ENCODE measurements at places on chromosomes 4 and X. TPM values are rescaled to one million over a fixed set of nuclear protein-coding genes. Genes with fewer than 3 reads are reported as not detected.

Gene PPEF1
- 11.6 TPM for total RNA-seq

Gene TSPAN5
- 57.2 TPM for total RNA-seq

Gene UGT2A1
- total RNA-seq = not detected

Gene PCDH7
- total RNA-seq = 2.8 TPM

Gene SPARCL1
- 138 TPM for total RNA-seq

Gene IL2RG
- total RNA-seq = 7.7 TPM

Gene USP17L27
- not detected for total RNA-seq

Gene PDCL2
- total RNA-seq = 28.6 TPM

Gene LRIT3
- 0.37 TPM for total RNA-seq

DNA sequence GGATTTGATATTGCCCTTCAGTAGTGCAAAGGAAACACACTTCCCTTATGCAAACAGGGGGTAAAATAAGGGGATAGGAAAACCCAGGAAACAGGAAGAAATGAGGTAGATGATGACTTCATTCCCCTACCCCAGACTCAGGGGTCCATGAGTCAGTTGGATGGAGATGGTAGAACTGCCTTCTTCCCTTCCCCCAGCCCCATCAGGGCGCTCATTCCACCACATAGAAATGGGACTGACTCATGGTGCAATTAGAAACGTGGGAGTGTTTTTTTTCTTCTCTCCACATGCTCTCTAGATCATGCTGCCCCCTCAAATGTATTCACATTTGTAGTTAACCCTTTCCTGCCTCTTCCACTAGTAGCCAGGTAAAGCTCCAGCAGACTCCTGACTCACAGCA is 23.1 kb upstream of the ARMCX2 start:
- no peaks in the 10 kb centered on the region for H3K27me3 ChIP-seq
- H3K4me1 ChIP-seq = no peaks in the 10 kb centered on the region
- H3K27ac ChIP-seq = no peak overlapping the region
- H3K4me3 ChIP-seq = no peak overlapping the region

GRCh38 chr4:73676861-73677323 is 56.7 kb upstream of the RASSF6 start:
- DNase-seq = peak; percentile 23
- H3K4me1 ChIP-seq = no peaks in the 10 kb centered on the region
- H3K4me3 ChIP-seq = no peak overlapping the region
- H3K27ac ChIP-seq = no peak overlapping the region

GRCh38 chr4:152138451-152138850 is 377.6 kb upstream of the GATB start:
- no peaks in the 10 kb centered on the region for H3K27me3 ChIP-seq
- H3K4me3 ChIP-seq = no peak overlapping the region
- no peaks in the 10 kb centered on the region for H3K36me3 ChIP-seq

- H3K36me3 ChIP-seq = no peaks in the 10 kb centered on the region
- no peaks in the 10 kb centered on the region for H3K4me1 ChIP-seq
- no peak overlapping the region for H3K4me3 ChIP-seq
- no peak overlapping the region for H3K27ac ChIP-seq
These were observed 87.8 kb downstream of the GATB start for GRCh38 chr4:151672996-151673395.

GRCh38 chrX:72346302-72346949 is 40.7 kb upstream of the CITED1 start:
- no peaks in the 10 kb centered on the region for H3K36me3 ChIP-seq
- no peak for DNase-seq
- no peak overlapping the region for H3K4me3 ChIP-seq
- H3K4me1 ChIP-seq = peaks cover 5% of the 10 kb centered on the region

- H3K4me1 ChIP-seq = peaks cover 9% of the 10 kb centered on the region
- no peak overlapping the region for H3K4me3 ChIP-seq
- no peaks in the 10 kb centered on the region for H3K27me3 ChIP-seq
- no peak for DNase-seq
- no peak overlapping the region for H3K27ac ChIP-seq
- H3K36me3 ChIP-seq = no peaks in the 10 kb centered on the region
These were observed 66.9 kb downstream of the PRSS12 start for GRCh38 chr4:118285931-118286330.

DNA sequence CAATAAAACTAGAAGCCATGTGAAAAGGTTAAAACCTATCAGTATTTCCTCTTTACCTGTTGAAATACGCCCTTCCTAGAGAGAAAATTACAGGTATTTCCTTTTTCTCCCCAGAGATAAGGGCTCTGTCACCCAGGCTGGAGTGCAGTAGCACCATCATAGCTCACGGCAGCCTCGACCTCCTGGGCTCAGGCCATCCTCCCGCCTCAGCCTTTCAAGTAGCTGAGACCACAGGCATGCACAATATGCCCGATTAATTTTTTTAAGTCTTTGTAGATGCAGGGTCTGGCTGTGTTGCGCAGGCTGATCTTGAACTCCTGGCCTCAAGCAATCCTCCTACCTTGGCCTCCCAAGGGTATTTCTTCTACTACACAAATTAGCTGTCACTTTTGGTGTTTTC is 154.4 kb downstream of the HNRNPD start:
- no peaks in the 10 kb centered on the region for H3K36me3 ChIP-seq
- no peaks in the 10 kb centered on the region for H3K27me3 ChIP-seq
- no peak overlapping the region for H3K27ac ChIP-seq
- H3K4me3 ChIP-seq = no peak overlapping the region
- H3K4me1 ChIP-seq = no peaks in the 10 kb centered on the region

GRCh38 chr4:156974264-156974663 is 2.7 kb upstream of the PDGFC start:
- H3K4me3 ChIP-seq = no peak overlapping the region
- H3K4me1 ChIP-seq = peaks cover 4% of the 10 kb centered on the region
- DNase-seq = no peak
- no peaks in the 10 kb centered on the region for H3K36me3 ChIP-seq
- no peaks in the 10 kb centered on the region for H3K27me3 ChIP-seq

DNA sequence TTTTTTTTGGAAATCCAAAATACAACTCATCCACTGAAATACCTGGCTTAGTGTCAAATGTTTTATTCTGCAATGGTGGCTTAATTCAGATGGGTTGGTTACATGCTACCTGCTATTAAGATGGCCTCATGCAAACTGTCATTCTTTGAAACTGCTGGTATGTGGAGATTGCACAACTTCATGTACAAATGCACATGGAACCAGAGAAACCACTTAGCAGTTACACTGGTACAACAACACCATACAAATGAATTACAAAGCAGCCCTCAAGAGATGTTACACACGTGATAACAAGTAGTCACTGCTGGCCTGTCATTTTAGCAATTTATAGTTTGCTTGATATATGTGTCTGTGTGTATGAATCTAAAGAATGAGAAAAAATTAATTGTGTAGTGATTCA is 84.6 kb upstream of the STS start:
- DNase-seq = no peak
- no peak overlapping the region for H3K27ac ChIP-seq
- no peaks in the 10 kb centered on the region for H3K36me3 ChIP-seq
- no peaks in the 10 kb centered on the region for H3K27me3 ChIP-seq

- no peaks in the 10 kb centered on the region for H3K27me3 ChIP-seq
- H3K27ac ChIP-seq = no peak overlapping the region
- no peaks in the 10 kb centered on the region for H3K36me3 ChIP-seq
- no peak for DNase-seq
These were observed 1.4 kb downstream of the INTU start for GRCh38 chr4:127634181-127634580.

DNA sequence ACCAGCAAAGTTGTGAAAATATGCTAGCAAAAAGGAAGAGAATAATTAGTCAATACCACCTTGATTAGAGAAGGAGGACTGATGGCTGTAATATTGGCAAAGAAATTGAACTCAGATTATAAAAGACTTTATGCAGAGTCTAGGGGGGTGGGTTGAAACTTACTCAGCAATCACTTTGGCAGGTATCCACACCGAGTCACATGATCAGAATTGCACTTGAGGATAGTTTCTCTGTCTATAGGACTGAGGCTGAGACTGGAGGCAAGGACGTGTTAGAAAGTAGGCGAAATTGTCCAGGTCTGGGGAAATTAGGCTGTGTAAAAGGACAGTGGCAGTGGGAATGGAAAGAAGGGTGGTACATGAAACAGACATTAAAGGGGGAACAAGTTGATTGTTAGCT is 284.4 kb downstream of the ARHGAP24 start:
- no peak overlapping the region for H3K4me3 ChIP-seq
- DNase-seq = no peak
- H3K36me3 ChIP-seq = no peaks in the 10 kb centered on the region
- no peaks in the 10 kb centered on the region for H3K4me1 ChIP-seq
- H3K27ac ChIP-seq = no peak overlapping the region
- no peaks in the 10 kb centered on the region for H3K27me3 ChIP-seq

GRCh38 chr4:105058177-105058812 is 88.4 kb upstream of the TET2 start:
- no peaks in the 10 kb centered on the region for H3K36me3 ChIP-seq
- no peak overlapping the region for H3K4me3 ChIP-seq
- H3K27ac ChIP-seq = no peak overlapping the region
- DNase-seq = no peak

DNA sequence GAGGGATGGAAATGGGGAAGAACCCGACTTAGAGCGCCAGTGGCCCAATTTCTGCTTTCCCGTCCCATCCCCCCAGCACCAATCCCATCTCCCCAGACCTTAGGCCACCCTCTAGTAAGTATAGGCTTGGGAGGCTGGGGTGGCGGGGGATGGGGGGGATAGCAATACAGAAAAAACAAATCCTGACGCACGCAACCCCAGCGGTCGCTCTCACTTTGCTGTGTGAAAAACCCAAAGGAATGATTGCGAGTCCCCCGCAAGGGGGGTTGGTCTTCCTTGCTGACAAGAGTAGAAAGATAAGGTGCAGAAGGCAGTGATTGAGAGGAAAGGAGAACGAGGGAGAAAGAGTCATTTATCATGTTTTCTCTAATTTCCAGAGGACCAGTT is 863 bp downstream of the CPE start:
- H3K36me3 ChIP-seq = no peaks in the 10 kb centered on the region
- H3K4me1 ChIP-seq = peaks cover 10% of the 10 kb centered on the region
- H3K4me3 ChIP-seq = peak overlapping the region; percentile 84
- peak overlapping the region; percentile 96 for H3K27ac ChIP-seq

DNA sequence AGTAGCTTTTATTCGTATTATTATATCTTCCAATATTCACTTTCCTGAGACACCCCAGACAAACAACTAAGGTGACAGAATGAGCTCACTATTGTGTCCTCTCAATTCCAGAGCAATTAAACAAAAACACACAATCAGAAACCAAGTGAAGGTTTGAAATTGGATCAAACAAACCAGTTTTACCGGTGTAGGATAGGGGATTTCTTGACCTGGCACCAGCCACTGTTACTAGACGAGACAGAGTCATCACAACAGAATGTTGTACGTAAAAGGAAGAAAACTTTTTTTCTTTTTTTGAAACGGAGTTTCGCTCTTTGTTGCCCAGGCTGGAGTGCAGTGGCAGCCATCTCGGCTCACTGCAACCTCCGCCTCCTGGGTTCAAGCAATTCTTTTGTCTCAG is 43.7 kb downstream of the LDOC1 start:
- H3K36me3 ChIP-seq = no peaks in the 10 kb centered on the region
- no peak for DNase-seq
- H3K4me3 ChIP-seq = no peak overlapping the region
- no peaks in the 10 kb centered on the region for H3K4me1 ChIP-seq

GRCh38 chr4:148192526-148192925 is 249.7 kb downstream of the NR3C2 start:
- peak; percentile 41 for DNase-seq
- H3K4me3 ChIP-seq = no peak overlapping the region
- H3K36me3 ChIP-seq = no peaks in the 10 kb centered on the region
- H3K27ac ChIP-seq = no peak overlapping the region
- H3K27me3 ChIP-seq = no peaks in the 10 kb centered on the region

DNA sequence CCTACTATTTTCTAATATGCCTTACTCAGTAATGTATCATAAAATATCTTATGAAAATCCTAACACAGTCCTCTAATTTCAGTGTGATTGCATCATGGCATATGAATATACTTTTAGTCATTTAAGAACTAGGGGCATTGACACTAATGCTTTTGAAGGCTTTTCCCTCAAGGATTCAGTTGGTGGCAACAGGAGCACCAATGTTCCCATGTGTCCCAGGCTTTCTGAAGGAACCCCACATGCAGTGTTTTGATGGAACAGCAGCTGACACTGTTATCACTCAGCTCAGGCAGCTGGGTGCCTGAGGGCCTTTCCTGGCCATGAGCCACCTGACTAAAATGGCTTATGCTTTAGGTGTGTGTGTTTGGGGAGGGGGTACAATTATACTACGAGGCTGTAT is 348.3 kb downstream of the ARHGAP24 start:
- no peak overlapping the region for H3K27ac ChIP-seq
- H3K27me3 ChIP-seq = no peaks in the 10 kb centered on the region
- peaks cover 5% of the 10 kb centered on the region for H3K4me1 ChIP-seq
- no peak overlapping the region for H3K4me3 ChIP-seq

DNA sequence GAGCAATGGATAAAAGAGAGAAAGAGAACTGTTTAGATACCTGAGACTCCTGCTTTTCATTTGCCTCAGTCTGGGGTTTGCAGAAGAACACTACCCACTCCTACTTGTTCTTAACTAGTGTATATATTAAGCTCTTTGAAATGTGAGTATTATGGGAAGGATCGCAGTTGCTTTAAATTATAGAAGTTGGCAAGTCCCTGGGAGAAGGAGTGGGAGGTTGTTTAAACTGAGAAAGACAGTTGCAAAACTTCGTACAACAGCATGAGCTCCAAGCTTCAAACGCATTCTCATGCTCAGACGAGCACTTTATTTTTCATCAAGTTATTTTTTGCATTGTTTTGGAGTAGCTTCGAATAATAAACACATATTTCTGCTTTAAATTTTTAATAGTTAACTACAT is 88.1 kb upstream of the C1QTNF7 start:
- H3K4me3 ChIP-seq = no peak overlapping the region
- no peaks in the 10 kb centered on the region for H3K4me1 ChIP-seq
- H3K36me3 ChIP-seq = no peaks in the 10 kb centered on the region
- H3K27me3 ChIP-seq = no peaks in the 10 kb centered on the region
- H3K27ac ChIP-seq = no peak overlapping the region
- no peak for DNase-seq

DNA sequence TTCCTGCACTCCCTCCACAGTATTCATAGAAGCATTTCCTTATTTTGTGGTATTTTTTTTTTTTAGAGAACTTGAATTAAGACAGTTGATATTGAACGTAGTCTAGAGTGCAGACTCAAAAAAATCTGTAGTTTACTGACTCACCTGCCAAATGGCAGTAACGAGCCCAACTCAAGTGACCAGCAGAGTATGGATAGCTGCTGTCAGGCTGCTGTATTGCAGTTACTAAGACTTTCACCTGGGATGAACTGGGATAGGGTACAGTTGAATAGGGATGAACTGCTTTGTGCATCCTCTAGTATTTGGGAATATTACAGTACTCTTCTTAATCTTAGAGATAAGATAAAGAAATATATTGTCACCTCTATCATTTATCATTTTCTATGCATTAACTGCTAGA is 7.0 kb upstream of the SLC7A11 start:
- H3K4me3 ChIP-seq = no peak overlapping the region
- no peak overlapping the region for H3K27ac ChIP-seq
- no peak for DNase-seq
